Motor neuron (in vitro differentiated cells): ENCODE measurements at places on chromosomes 7 and 10. TPM values are rescaled to one million over a fixed set of nuclear protein-coding genes. Genes with fewer than 3 reads are reported as not detected.

Gene CYP3A5
- total RNA-seq = 2.9 and 3.2 TPM in 2 replicates

- ATAC-seq = no peak
Observed at GRCh38 chr10:123580426-123580825, 85.7 kb upstream of the GPR26 start.

- peak; percentile 24 for ATAC-seq
Observed at GRCh38 chr10:26540601-26541000, 102.5 kb downstream of the APBB1IP start.

DNA sequence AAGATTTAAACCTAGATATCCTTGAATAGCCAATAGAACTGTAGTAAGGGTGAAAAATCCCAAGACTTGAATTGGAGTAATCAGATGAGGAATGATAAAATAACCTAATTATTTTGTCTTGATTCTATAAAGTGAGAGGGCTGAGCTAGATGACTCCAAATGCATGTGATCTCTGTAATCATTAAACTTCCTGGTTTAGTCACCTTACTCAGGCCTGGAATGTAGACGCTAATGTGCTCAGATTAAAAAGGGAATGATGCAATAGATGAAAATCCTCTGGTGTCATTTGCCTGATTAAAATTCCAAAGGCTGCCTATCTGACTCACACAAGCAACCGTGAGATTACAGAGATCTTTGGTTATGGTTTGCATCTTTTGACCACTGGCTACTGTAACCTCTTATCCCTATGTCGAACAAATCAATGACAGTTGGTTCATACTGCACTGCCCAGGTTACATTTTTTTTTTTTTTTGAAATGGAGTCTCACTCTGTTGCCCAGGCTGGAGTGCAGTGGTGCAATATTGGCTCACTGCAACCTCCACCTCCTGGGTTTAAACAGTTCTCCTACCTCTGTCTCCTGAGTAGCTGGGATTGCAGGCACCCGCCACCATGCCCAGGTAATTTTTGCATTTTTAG is 2.9 kb upstream of the HKDC1 start:
- peak; percentile 91 for ATAC-seq

GRCh38 chr10:91598211-91598977 is 34.5 kb downstream of the PPP1R3C start:
- peak; percentile 17 for ATAC-seq
